ENCODE measurements at places on chromosomes 3 and 15.

- DNase-seq = no peak
Observed at GRCh38 chr15:64430000-64430735, 30.2 kb upstream of the ZNF609 start.

DNA sequence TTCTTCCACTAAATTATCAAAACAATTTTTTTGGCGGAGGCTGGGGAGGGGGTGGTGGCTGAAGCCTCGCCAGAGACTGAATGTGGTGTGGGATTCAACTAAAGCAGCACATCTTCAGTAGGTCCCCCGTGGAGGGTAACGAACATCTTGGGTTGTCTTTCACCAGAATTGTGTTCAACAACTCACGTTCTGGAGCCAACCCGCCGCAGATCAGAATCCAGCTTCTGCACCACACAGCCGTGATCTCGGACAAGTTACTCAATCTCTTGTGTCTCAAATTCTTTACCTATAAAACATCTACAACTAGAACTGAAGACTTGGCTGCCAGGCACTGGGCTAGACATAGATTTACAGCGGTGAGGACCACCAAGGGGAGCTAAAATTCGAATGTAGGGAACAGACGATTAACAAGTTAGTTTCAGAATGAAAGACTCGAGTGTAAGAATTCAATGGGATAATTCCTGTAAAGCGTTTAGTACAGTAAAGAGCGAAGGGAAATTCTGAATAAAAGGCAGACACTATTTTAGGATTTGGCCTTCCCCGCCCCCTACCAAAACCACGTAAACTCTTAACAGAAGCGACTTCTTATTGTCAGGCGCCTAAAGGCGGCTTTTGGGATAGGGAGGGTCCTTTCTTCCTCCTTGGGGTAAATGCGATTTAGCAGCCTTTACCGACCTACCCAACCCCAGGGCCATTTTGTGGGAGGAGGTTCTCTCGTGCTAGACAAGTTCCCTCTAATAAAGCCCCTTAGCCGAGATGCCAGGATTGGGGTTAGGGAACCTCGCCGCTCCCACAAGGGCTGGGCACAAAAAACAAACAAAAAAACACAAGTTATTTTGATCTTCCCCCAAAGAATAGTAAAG lies 697 bp upstream of the RAB5A start:
- DNase-seq = peak; percentile 13

DNA sequence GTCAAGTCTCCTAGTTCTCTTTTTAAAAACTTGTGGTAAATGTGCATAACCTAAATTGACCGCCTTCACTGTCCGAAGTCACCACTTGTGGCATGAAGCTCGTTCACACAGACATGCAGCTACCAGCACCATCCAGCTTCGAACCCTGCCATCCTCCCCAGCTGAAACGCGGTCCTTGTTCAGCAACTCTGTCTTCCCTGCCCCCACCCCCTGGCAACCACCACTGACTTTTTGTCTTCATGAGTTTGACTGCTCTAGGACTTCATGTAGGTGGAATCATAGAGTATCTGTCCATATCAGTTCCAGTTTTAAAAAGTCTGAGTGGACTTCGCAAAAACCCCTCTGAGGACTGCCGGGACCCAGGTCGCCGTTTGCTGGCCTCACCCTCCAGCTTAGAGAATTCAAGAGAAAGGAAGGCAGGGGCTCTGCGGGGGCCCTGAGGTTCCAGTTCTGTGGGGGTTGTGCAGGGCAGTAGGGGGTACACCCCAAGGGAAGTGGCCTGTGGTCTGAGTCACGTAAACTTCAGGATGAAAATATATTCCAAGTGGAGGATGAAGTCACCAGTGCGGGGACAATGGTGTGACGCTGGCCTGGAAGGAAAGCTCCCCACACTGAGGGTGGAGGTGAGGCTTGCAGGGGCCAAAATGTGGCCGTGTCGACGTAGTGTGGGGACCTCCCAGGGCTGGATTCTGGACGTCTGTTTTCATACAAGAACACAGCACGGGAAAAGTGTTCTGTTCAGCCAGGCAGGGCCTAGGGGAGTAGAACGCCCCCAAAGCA lies 67.6 kb downstream of the ABTB1 start:
- no peak for DNase-seq

DNA sequence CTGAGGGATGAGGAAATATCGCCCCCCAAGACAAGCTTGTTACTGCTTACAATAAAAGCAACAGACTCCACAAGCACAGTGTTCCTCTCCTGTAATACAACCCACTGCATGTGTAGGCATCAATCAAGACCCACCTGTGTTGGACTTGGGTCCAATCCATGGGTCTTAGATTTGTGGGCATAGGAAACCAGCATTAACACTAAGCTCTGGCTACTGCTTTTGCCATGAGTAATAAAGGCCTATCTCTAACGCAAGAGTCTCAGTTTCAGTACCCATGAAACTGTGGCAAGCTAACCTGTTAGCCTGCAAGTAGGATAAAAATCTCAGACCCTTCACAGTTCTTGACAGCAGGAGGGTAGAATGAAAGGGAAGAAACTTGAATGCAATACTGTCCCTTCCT lies 5.2 kb upstream of the EIF1B start:
- DNase-seq = no peak

DNA sequence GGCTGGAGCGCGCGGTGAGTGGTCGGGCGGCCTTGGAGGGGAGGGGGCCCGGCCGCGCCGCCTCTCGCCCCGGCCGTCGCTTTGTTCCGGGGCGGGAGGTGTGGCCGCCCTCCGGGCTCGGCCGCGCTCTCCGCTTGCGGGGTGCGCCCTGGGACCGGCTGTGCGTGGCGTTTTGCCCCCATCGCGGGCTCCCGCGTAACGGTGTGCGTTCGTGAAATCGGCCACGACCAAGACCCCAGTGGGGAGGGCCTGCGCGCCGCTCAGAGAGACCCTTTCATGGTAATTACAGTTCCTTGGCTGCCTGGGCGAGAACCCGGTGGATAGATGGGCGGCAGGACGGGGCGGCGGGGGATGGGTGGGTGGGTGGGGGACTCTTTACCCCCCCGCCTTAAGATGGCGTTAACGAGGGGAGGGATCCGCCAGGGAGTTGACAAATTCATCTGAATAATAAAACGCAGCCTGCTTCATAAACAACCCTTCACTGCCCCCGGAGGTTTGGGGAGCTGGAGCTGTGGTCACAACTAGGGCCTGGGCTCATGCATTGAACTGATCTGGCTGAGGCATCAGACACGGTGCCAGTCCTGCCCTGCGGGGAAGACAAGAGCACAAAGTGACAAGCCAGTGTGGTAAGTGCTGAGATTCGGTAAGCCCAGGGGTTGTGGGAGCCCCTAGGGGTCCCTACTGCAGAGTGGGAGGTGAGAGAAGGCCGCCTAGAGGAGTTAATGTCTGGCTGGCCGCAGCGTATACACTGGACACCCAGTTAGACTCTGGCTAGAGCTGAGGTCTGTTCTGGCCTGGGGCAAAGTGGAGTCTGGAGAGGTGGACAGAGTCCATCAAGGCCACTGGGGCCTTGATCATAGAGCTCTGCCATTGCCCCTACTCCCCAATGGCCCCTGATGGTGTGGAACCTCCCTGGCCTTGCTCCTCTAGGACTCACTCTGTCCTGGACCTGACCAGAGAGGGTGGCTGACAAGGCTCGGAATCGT lies 668 bp downstream of the MRAS start:
- DNase-seq = no peak
